Small intestine (tissue), 16 donors: ENCODE measurements at places on chromosomes 6 and 20. TPM values are rescaled to one million over a fixed set of nuclear protein-coding genes. Genes with fewer than 3 reads are reported as not detected.

- no peak for DNase-seq
- H3K4me3 ChIP-seq, result no peak overlapping the region
- H3K27ac ChIP-seq, result no peak overlapping the region
- no peaks in the 10 kb centered on the region for H3K4me1 ChIP-seq
- H3K36me3 ChIP-seq, result no peaks in the 10 kb centered on the region
These were observed 558.2 kb upstream of the JAG1 start for GRCh38 chr20:11231742-11232648.

The TMEM74B gene
- 68.7 TPM for polyA plus RNA-seq

GRCh38 chr20:17671011-17671410 lies 11.0 kb downstream of the RRBP1 start:
- DNase-seq, result no peak
- no peak overlapping the region for H3K4me3 ChIP-seq
- H3K36me3 ChIP-seq, result peaks cover 43% of the 10 kb centered on the region
- H3K27me3 ChIP-seq, result no peaks in the 10 kb centered on the region
- H3K4me1 ChIP-seq, result peaks cover 5% of the 10 kb centered on the region

GRCh38 chr6:21713481-21713880 lies 119.9 kb downstream of the SOX4 start:
- no peaks in the 10 kb centered on the region for H3K4me1 ChIP-seq
- H3K4me3 ChIP-seq, result no peak overlapping the region
- no peak overlapping the region for H3K27ac ChIP-seq
- DNase-seq, result no peak

The CASS4 gene
- polyA plus RNA-seq, result 1.5 TPM

DNA sequence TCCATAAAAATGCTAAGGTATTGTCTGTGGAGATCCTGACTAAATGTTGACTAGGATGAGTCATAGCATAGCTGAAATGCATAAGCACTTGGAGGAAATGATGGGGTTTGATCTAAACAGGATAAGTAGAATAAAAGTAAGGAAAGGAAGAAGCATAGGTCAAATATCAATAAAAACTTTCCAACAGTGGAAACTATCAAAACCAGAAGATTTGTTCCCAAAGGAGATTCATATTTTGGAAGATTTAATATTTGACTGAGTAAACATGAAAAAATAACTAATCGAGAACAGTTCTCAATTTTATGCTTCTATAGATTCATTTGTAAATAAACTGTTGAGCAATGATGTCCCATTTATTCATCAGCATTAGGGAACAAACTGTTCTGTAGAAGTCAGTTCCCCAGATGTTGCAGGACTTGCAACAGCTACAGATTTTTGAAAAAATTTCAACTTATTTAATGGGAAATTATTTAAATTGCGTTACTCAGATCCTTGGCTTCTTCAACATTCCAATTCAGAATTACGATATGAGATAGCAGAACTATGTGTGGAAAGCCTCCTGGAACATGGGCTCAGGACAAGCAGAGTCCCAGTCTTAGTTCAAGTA lies 133.7 kb upstream of the TBX18 start:
- no peak overlapping the region for H3K27ac ChIP-seq
- H3K4me1 ChIP-seq, result no peaks in the 10 kb centered on the region
- H3K27me3 ChIP-seq, result no peaks in the 10 kb centered on the region
- H3K36me3 ChIP-seq, result no peaks in the 10 kb centered on the region
- DNase-seq, result no peak

- no peaks in the 10 kb centered on the region for H3K4me1 ChIP-seq
- no peaks in the 10 kb centered on the region for H3K36me3 ChIP-seq
- no peaks in the 10 kb centered on the region for H3K27me3 ChIP-seq
- H3K27ac ChIP-seq, result no peak overlapping the region
- H3K4me3 ChIP-seq, result no peak overlapping the region
These were observed 58.2 kb downstream of the TNFAIP3 start for GRCh38 chr6:137925141-137925698.

DNA sequence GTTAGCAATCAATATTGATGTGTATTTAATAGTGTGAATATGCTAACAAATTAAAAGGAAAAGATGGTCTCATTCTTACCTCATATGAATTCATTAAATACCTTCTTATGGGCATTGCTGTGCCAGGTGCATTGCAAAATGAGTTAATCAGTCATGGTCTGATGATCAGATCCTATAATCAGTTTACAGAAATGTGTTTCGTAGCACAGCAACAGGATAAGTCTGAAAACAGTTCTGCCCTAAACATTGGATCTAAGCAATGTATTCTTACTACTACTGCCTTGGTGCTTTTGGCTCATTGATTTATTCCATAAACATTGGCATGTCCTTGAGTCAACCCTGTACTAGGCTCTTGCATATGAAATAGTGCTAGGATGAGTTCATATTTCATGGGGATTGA lies 417.0 kb upstream of the JAG1 start:
- no peak overlapping the region for H3K4me3 ChIP-seq
- H3K27me3 ChIP-seq, result no peaks in the 10 kb centered on the region
- DNase-seq, result no peak
- H3K4me1 ChIP-seq, result no peaks in the 10 kb centered on the region
- no peaks in the 10 kb centered on the region for H3K36me3 ChIP-seq
- H3K27ac ChIP-seq, result no peak overlapping the region
